ENCODE measurements at places on chromosomes 5 and 9.

GRCh38 chr9:117809751-117810150, 105.5 kb downstream of the TLR4 start:
- DNase-seq, result no peak

DNA sequence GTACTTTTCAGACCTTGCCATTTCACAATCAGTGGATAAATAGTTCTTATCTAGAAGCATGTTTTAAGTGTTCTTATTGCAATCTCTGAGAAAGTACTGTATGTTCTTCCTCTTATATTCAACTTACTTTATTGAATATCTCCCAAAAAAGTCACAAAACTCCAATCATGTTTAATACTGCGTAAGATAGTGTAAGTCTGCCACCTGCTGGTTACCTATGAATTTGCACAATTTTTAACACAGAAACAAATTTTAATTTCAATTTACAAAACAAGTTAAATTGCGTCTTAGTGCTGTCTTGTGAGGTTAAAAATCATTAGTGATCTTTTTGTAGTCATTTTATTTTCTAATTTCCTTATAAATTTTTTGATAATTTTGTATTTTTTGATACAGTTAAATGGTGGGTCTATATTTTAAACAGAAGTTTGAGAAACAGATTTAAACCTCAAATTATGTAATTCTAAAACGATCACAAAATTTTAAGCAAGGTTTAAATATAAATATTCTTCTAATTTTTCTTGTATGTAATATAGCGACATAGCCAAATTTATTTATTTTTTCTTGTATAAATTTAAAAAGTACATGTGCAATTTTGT, 115.8 kb downstream of the EMB start:
- DNase-seq, result no peak

DNA sequence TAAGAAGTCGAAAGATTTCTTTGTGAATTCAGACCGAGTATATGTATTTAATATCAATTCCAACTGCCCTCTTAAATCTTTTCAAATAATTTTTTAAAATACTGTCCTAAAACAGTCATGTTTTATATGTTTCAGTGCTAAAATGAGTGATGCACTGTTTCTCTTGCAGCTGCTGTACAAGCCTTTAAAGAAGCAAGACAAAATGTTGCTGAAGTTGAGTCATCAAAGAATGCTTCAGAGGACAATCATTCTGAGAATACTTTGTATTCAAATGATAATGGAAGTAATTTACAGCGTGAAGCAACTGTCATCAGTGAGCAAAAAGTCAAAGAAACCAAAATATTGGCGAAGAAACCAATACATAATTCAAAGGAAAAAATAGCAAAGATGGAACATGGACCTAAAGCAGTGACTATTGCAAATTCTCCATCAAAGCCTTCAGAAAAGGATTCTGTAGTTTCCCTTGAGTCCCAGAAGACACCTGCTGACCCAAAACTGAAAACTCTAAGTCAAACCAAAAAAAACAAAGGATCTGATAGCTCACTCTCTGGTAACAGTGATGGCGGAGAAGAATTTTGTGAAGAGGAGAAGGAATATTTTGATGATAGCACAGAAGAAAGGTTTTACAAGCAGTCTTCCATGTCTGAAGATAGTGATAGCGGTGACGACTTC, 58.0 kb downstream of the LOX start:
- no peak for DNase-seq

GRCh38 chr5:34598177-34598794, 57.8 kb upstream of the RAI14 start:
- DNase-seq, result no peak

DNA sequence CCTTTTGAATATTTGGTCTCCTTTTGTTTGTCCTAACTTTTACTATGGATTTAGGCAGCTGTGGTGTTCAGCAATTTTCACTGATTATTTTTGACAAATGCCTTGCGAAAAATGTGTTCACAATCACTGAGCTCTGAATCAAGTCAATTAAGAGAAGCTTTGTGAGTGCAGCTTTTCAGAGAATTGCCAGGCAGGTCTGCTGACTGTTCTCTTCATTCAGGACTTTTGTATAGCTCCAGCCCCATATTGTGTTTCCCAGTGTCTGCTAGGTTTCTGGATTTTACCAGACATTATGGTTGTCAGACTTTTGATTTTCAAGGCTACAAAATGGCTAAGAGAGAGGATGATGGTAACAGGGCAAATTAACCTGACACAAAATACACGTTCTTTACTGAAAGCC, 1055.9 kb downstream of the CDH18 start:
- DNase-seq, result no peak

GRCh38 chr5:147017621-147018020, 139.1 kb upstream of the PPP2R2B start:
- DNase-seq, result no peak

DNA sequence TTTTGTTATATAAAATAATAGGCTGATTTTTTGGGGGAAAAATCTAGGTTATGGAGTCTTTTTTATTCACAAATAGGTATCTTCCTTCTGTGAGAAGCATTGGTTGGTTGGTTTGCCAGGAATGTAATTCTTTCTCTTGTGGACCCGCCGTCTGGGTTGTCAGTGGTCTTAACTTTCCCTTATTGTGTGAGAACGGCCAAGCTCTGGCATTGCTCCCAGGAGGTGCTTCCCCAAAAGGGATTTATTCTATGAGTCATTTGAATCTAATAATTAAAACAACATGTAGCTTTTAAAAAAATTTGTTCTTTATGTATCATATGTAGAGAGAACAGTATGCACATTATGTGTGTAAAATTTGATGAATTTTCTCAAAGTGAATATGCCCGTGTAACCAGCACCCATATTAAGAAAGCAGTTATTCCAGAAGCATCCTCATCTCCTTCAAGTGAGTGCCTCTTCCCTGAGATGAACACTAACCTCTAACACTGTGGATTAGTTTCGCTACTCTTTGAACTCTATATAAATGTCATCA, 114.4 kb downstream of the MAST4 start:
- DNase-seq, result no peak

All from stimulated activated CD4-positive, alpha-beta T cell treated with anti-CD3 and anti-CD28 coated beads, Interleukin-15, amount 100 ng/mL, for 48 hours (primary cell).